ENCODE measurements at places on chromosomes 5 and 9. TPM values are rescaled to one million over a fixed set of nuclear protein-coding genes. Genes with fewer than 3 reads are reported as not detected.
A peak's percentile ranks its signal among the peaks of the same experiment; 100 is the strongest.

- no peak for DNase-seq
Observed at GRCh38 chr5:149857499-149857898, 87.1 kb downstream of the PDE6A start.

GRCh38 chr5:93510626-93511380 is 70.2 kb downstream of the NR2F1-AS1 start:
- no peak for DNase-seq

GRCh38 chr5:74186356-74187315 is 453.9 kb downstream of the ENC1 start:
- DNase-seq = no peak

The SNCB gene
- polyA plus RNA-seq = not detected

DNA sequence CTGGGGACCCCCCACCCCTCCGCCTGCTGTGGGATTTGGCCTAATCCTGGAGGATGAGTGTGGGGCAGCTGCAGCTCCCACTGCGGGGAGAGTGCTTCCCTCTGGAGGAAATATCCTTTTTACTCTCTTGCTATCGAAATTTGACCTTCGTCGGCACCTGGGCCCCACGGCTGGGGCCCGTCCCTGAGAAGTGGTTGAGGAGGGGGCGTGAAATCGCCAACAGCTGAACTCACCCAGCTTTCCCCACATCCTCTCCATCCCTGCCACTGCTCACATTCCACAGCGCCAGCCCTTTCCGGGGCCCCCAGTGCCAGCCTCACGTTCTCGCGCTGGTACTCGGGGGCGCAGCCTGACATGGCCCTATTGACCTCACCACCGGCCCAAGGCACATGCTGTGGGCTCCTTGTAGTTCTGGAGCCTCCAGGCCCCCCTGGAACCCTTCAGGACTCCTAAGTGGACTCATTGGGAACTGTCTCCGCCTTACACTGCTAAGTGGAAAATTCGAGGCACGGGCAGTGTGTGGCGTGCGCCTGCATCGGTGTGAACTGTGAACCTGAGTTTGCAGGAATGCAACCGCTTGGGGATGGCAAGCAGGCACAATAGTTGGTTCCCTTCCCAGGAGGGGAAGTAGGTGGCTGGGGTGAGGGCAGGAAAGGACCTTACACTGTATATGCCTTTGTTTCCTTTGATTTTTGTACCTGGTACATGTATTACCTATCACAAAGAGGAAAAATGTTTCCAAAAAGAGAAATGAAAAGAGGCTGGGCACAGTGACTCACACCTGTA is 19.2 kb downstream of the FGFR4 start:
- no peak for DNase-seq

DNA sequence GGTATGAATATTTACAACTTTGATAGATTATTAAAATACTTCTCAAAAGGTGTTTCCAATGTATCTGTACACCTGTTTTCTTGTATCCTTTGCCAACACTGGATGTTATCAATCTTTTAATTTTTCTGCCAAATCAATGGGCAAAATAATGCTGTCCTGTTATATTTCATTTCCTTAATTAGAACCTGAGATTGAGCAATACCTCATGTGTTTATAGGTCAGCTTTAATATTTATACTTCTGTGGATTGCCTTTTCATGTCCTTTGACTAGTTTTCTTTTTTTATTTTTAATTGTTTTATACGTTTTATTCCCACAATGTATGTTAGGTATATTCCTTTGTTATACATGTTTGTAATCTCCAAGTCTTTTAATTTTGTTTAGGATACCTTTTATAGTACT is 77.6 kb downstream of the JAK2 start:
- no peak for DNase-seq

The TMEM252 gene
- polyA plus RNA-seq = 9.7 TPM

DNA sequence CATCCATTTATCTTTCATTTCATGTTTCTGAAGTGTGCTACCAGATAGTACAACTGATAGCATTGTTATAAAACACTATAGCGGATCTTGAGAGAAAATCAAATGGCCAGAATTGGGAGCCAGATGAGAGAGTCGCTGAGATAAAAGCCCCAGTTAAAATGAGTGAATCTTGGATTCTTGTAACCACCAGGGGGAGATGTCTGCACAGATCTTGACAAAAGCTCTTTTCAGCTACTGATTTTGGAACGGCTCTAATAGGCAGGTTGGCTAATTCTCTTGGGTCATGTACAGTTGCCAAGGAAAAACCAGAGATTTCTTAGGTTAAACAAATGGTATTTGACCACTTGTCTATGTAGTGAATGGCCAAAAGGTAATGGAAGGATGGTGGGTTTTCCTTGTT is 21.7 kb downstream of the F2RL2 start:
- peak; percentile 38 for DNase-seq

The TXNDC8 gene
- polyA plus RNA-seq = not detected

GRCh38 chr5:165457859-165458481 is 1952.6 kb downstream of the MAT2B start:
- peak; percentile 4 for DNase-seq

The GALNT10 gene
- 27.6 TPM for polyA plus RNA-seq

The PLEKHG4B gene
- polyA plus RNA-seq = 10.7 TPM

Data from right renal pelvis (tissue), 4 donors.